ENCODE measurements at places on chromosomes 3 and 15. TPM values are rescaled to one million over a fixed set of nuclear protein-coding genes. Genes with fewer than 3 reads are reported as not detected.

GRCh38 chr15:62617741-62618140 is 424.8 kb upstream of the TPM1 start:
- no peak overlapping the region for H3K4me3 ChIP-seq
- no peaks in the 10 kb centered on the region for H3K36me3 ChIP-seq
- H3K27ac ChIP-seq, result no peak overlapping the region
- DNase-seq, result no peak
- no peaks in the 10 kb centered on the region for H3K4me1 ChIP-seq

GRCh38 chr3:114428044-114428595 is 134.3 kb downstream of the TIGIT start:
- H3K4me1 ChIP-seq, result no peaks in the 10 kb centered on the region
- H3K36me3 ChIP-seq, result no peaks in the 10 kb centered on the region
- no peak overlapping the region for H3K4me3 ChIP-seq
- H3K27me3 ChIP-seq, result no peaks in the 10 kb centered on the region

DNA sequence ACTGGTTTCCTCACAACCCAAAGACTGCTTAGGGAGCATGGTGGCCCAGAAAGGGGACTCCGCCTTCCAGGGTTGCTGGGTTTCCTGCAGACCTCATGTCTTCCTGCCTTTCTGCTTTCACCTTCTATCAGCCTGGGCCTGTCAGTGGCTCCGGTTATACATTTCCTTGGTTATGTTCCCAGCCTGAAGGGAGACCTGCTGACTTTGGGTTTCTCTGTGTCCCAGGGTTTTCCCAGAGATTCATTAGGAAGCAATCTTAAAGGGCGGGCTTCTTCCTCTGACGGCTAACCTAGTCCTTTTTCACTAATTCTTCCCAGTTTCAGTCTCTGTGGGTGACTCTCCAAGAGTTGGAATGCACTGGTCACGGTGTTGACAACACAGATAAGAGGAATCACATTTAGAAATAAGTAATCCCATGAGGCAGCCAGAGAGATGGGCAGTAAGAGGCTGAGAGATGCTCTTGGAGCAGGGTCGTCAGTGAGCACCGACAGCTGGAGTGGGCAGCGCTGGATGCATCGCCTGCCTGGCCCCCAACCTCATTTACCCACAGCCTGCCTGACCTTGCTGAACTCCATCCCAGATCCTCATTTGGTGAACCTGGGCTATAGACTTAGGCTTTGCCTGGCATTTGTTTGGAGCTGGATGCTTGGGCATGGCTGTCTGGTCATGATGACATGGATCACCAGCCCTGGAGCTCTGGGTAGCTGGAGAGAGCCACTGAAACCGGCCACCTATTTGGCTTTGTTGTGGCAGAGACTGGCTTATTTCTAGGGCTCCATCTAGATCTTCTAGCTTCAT is 10.0 kb upstream of the EHD4 start:
- no peak overlapping the region for H3K4me3 ChIP-seq
- H3K27me3 ChIP-seq, result peaks cover 2% of the 10 kb centered on the region
- H3K36me3 ChIP-seq, result no peaks in the 10 kb centered on the region
- no peak overlapping the region for H3K27ac ChIP-seq
- DNase-seq, result no peak
- no peaks in the 10 kb centered on the region for H3K4me1 ChIP-seq

DNA sequence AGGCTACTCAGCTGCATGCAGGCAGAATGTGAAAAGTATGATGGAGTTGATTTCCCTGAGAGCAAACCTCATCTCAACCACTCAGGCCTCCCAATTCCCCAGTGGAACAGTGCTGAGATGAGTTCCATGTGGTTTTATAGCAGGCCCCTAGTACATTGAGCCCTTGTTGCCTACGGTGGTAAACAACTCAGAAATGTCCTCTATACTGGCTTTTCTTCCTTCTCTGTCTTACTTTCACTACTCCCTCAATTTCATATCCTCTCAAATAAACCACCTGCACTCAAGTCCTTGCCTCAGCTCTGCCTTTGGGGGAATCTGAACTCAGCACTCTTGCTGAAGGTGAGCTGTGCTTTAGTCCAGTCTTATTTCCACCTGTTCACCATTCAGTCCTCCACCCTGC is 399.9 kb downstream of the PDCD6IP start:
- H3K27ac ChIP-seq, result no peak overlapping the region
- H3K36me3 ChIP-seq, result no peaks in the 10 kb centered on the region
- no peak for DNase-seq
- no peak overlapping the region for H3K4me3 ChIP-seq

The SUCNR1 gene
- total RNA-seq, result 1.1 TPM

- H3K4me3 ChIP-seq, result no peak overlapping the region
- no peak overlapping the region for H3K27ac ChIP-seq
- no peaks in the 10 kb centered on the region for H3K4me1 ChIP-seq
- DNase-seq, result no peak
- no peaks in the 10 kb centered on the region for H3K27me3 ChIP-seq
Measured at GRCh38 chr3:65714134-65714533, 324.6 kb downstream of the MAGI1 start.

The STRIT1 gene
- total RNA-seq, result not detected

The ADAMTS17 gene
- 10.4 TPM for total RNA-seq

The CORO2B gene
- 0.57 TPM for total RNA-seq

GRCh38 chr15:27241943-27242342 is 271.0 kb downstream of the GABRG3 start:
- DNase-seq, result no peak
- H3K36me3 ChIP-seq, result no peaks in the 10 kb centered on the region
- H3K27ac ChIP-seq, result no peak overlapping the region
- no peak overlapping the region for H3K4me3 ChIP-seq
- H3K4me1 ChIP-seq, result no peaks in the 10 kb centered on the region

- no peak overlapping the region for H3K4me3 ChIP-seq
- H3K36me3 ChIP-seq, result no peaks in the 10 kb centered on the region
Measured at GRCh38 chr3:24539699-24540098, 45.0 kb upstream of the THRB start.

DNA sequence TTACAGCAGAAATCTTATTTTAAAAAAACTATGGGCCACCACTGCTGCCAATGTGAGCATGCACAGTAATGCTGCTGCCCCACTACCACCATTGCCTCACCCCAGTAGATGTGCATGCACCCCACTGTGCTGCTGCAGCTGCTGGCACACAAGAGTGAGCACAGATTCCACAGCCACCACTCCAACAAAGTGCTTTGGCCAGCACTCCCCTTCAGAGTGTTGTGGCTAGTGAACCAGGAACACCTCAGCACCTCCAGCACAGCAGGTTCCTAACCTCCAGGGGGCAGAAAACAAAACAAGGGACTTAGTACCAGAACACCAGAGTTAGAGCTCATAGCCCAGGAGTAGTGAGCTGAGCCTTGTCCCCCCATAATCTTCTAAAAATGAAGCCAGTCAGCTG is 629.6 kb downstream of the PYDC2 start:
- H3K36me3 ChIP-seq, result no peaks in the 10 kb centered on the region
- DNase-seq, result no peak
- no peaks in the 10 kb centered on the region for H3K4me1 ChIP-seq
- H3K27me3 ChIP-seq, result no peaks in the 10 kb centered on the region
- H3K4me3 ChIP-seq, result no peak overlapping the region

The NRROS gene
- 6.3 TPM for total RNA-seq

DNA sequence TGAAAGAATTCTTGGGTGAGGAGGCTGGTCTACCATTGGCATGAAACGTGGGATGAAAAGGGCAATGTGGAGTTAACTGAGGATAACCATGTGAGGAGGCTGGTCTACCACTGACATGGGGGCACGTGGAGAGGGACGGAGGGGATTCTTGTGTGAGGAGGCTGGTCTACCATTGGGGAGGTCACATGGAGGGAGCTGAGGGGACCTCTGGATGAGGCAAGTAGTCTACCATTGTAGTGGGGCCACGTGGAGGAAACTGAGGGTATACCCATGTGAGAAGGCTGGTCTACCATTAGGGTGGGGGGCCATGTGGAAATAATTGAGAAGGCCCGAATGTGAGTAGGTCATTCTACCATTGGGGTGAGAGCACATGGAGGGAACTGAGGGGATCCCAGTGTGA is 154.1 kb downstream of the FBLN2 start:
- H3K4me3 ChIP-seq, result no peak overlapping the region
- H3K36me3 ChIP-seq, result no peaks in the 10 kb centered on the region
- DNase-seq, result no peak
- no peak overlapping the region for H3K27ac ChIP-seq
- H3K27me3 ChIP-seq, result peaks cover 3% of the 10 kb centered on the region

The NR1I2 gene
- 0.14 TPM for total RNA-seq

- peak overlapping the region; percentile 100 for H3K27ac ChIP-seq
- peak overlapping the region; percentile 74 for H3K4me3 ChIP-seq
- peaks cover 10% of the 10 kb centered on the region for H3K36me3 ChIP-seq
Measured at GRCh38 chr3:47283193-47283537, 421 bp downstream of the KLHL18 start.
